ENCODE measurements at places on chromosomes 3 and 15. TPM values are rescaled to one million over a fixed set of nuclear protein-coding genes. Genes with fewer than 3 reads are reported as not detected.

Gene CCDC54
- not detected for polyA plus RNA-seq

DNA sequence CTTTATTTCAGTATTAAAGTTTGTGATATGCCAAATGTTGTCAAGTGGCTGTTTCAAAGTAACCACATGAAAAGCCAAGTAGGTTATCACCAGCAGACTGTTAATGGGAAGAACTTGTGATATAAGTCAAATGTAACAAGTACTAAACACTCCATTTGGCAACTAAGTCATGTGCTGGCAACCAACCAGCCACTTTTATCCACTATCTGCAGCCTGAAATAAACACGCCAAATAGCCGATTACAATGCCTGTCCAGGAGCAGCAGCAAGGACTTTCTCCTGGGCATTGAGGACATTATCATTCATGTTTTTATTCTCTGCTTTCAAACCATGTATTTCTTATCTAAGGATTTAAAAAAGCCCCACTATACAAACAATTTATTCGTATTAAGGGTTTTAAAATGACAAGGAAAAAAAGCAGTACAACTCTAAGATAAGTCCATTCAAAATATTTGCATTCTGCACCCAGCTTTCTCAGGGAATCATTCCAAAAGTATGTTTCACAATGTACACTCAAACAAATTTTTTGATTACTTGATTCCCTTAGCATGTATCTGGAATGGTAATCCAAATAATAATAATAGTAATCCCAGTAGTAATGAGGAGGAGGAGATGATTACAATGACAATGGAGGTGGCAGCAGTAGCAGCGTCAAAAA lies 448.6 kb downstream of the ERC2 start:
- peak; percentile 43 for DNase-seq

DNA sequence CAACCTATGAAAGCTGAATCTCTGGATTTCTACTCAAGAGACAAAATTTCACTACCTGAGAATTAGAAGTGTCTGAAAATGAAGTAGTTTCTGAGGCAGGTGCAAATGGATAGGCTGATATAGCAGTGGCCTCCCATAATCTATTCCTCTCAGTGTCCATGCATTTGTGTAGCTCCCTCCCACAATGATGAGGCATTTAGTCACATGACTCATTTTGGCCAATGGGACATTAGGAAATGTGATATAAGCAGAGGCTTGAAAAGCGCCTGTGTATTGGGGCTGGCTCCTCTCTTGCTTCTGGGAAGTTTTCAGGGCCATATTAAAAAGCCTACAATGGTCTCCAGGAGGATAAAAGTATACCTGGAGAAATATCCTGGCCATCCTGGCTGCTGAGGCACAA lies 79.7 kb upstream of the MRPL3 start:
- no peak for DNase-seq

- DNase-seq: no peak
Measured at GRCh38 chr3:178001670-178002101, 534.5 kb upstream of the KCNMB2 start.

GRCh38 chr15:43808960-43809678 lies 8.7 kb downstream of the HYPK start:
- no peak for DNase-seq

- no peak for DNase-seq
Measured at GRCh38 chr3:51963951-51964451, 3.3 kb downstream of the PCBP4 start.

DNA sequence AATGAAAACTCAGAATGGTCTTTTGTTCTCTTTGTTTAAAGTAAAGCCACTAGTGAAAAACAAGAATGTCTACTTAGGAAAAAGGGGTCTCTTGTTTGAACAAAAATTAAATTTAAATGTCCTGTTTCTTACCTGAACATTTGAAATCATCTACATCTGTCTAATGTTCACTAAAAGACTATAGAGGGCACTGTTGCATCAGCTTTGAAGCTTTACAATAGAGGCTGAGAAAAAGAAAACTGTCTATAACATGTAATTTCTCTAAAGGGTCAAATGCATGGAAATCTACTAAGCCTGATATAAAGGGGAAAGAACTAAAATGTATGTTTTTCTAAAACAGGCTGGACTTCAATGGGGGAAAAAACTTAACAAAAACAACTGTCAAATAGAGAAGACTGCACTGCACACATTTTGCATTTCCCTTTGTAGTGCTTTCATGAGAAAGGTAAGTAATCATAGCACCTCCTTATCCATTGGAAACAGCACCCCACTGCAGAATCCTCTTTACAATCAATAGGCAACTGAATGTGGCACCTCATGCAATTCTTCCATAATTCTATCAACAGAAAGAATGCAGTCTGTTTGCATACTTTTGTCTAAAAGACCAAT lies 26.3 kb downstream of the DPH6 start:
- no peak for DNase-seq

DNA sequence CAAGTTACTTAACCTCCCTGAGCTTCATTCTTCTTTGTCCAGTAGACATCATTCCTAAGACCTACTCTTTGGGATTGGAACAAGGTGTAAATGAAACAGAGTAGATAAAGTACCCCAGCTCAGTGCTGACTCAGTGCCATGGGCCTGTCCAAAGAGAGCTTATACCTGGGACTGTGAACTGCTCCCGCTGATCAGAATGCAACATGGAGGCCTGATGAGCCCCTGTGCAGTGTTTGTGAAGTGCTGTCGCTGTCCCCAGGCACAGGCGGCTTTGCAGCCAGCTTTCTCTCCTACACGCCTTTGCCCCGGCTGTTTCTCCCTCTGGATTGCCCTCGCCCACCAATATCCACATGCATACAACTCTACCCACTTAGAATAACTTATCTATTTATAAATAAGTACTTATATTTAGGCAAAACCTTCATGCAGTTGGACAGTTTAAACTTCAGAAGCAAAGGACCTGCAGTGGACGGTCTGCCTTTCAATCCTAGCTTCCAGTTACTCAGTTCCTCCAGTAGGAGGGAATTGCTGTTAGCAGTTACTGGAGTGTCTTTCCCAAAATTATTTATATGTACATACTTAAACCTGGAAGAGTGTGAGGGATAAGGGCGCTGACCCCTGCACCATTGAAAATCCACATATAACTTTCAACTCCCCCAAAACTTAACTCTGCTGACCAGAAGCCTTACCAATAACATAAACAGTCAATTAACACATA lies 80.0 kb downstream of the CORO2B start:
- DNase-seq: no peak

DNA sequence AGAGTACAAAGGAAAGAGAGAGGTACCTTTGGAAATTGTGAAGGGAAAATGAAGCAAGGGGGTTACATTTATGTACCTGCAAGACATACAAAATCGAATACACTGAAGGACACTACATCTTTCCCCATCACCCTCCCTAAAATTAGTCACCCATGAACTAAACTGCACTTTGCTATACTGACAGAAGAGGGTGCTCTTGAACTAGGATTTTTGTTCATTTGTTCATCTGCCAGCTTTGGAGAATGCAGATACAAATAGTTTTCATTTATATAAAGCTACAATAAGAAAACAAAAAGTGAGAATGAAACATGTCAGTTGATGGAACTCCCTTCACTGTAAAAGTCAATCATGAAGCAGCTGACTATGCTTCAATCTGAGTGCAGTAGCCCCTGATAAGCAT lies 55.7 kb downstream of the PCCB start:
- DNase-seq: no peak

Data from heart left ventricle (tissue), 16 donors.